ENCODE measurements at places on chromosomes 1 and 21.

DNA sequence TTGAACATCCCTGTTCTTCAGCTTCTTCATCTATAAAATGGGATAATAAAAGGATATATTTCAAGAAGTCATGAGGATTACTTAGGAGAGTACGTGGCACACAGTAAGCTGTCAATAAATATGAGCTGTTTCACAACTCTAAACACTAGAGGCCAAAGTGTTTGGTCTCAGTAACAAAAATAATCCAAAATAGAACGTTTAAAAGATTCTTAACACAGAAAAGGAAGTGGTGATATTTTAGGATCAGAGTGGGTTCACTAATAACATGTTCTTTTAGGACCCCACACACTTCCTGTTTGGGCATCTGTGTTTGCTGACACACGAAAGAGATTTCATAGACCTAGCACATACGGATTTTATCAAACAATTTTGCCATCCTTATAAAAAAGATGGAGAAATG, 32.9 kb downstream of the TNFSF18 start:
- no peak for DNase-seq

DNA sequence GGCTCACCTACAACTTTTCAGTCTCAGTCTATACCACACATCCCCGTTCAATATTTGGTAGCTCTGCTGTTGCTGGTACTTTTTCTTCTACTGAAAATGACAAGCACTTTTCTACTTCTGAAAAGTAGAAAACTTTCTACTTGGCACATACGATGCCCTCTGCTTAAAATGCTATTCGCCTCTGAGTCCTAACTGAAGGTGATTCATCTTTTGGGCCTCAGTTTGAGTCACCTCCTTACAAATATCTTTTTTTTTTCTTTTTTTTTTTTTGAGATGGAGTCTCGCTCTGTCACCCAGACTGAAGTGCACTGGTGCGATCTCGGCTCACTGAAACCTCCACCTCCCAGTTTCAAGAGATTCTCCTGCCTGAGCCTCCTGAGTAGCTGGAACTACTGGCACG, 136.0 kb upstream of the CYYR1 start:
- DNase-seq = no peak

DNA sequence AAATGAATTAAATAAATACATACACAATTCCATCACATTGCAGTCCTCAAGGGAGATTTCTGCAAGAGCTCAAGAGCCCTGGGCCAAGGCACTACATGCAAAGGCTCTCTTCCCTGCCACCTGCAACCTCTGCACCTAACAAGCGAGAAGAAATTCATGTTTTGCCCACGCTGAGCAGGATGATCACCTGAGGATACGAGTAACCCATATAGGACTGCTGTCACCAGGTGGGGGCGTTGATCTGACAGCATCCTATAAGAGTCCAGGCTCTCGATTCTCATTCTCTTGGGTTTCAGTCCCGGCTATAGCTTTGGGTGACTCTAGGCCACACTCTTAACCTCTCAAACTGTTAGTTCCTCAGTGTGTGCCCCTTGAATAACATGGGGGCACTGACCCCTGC, 18.7 kb upstream of the SPOCD1 start:
- no peak for DNase-seq

GRCh38 chr1:243713470-243714186, 136.4 kb downstream of the AKT3 start:
- DNase-seq = peak; percentile 94

DNA sequence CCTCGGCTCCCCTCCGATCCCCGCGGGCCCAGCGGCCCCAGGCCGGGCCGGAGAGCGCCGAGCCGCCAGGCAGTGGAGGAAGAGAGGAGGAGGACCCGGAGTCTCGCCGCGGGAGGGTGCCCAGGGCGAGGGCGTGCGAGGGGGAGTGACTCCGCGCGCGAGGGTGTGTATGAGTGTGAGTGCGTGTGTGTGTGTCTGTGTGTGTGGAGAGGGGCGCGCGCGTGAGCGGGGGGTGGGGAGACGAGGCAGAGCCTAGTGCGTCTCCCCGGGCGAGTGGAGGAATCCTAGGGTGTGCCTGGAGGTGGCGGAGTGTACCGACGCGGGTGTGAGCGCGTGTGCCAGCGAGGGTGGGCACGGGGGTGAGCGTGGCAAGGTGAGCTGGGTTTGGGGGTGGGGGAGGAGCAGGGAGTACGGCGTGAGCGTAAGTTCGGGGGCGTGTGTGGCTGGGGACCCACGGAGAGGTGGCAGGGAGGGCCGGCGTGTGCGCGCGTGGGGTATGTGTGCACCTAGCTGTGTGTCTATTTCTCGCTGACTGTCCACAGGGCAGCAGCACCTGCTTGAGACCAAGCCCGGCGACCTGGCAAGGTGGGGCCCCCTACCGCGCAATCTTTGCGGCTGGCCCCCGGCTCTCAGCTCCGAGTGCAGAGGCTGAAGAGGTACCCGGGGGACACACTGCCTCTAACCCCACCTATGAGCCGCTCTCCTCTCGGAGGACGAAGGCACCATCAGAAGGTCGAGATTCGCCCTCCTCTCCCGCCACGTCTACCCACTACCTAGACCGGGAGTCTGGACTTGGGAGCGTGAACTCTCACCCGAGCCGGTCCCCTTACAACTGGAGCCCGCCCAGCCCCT, 784 bp upstream of the KCND3 start:
- no peak for DNase-seq

GRCh38 chr1:99756598-99756997, 9.8 kb downstream of the FRRS1 start:
- peak; percentile 61 for DNase-seq

DNA sequence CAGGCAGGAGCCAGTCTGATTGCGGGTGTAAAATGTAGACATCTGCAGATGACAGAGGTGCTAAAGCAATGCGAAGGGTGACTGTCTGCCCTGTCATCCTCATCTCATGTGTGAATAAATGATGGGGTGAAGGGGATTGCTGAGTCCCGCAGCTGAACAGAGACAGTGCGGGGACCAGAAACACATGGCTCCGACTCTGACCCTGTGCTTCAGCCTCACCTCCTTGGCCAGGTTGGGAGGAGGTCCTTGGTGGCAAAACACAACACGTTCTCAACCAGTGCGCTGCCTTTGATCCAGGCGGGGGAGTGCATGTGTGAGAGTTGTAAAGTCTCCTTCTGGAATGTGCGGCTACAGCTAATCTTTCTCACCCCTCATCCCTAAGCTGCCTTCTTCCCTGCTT, 32.0 kb upstream of the TTC22 start:
- no peak for DNase-seq

Measured in putamen (tissue), 1 donor.